ENCODE measurements at places on chromosomes 3 and 15.
A peak's percentile ranks its signal among the peaks of the same experiment; 100 is the strongest.

DNA sequence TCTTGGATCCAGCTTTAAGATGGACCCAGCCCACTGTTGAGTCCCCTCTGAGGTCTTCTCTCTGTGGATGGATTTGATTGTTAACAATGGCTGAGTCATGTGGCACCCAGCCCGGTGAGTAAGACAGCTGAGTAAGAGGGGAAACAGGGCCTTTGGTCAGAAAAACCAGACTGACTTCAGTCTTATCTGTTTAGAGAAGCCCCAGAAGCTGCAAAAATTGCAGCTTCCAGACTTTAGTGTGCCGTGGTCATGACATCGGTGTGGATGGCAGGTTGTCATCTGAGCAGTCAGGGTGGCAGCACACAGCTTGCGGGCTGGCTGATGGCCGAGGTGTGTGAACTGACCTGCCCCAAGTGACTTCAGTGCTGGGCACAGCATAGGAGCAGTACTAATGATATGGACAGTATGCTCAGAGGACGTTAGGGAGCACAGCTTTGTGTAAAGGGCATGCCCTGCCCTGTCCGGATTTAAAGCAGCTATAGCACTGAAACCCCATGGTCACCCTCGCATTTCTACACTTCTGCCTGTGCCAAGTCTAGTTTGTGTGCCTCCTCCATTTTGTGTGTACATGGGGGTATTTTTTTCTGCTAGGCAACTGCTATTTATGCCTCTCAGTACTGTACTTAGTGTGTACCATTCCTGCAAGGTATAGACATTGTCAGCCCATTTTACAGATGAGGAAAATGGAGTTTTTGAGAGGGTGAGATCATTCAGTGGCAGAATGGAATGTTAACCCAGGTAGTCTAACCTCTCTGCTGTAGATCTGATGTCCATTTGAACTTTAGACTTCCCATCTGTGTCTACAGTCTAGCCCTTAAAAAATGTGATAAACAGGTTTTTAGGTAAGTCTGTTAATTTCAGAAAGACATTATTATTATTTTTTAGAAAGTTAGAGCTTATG, 44.4 kb downstream of the FLNB start:
- no peak for DNase-seq

- no peak for DNase-seq
These were observed 114.3 kb downstream of the TGFBR2 start for GRCh38 chr3:30720586-30721313.

GRCh38 chr3:23837691-23838090, 31.9 kb downstream of the UBE2E1 start:
- no peak for DNase-seq

DNA sequence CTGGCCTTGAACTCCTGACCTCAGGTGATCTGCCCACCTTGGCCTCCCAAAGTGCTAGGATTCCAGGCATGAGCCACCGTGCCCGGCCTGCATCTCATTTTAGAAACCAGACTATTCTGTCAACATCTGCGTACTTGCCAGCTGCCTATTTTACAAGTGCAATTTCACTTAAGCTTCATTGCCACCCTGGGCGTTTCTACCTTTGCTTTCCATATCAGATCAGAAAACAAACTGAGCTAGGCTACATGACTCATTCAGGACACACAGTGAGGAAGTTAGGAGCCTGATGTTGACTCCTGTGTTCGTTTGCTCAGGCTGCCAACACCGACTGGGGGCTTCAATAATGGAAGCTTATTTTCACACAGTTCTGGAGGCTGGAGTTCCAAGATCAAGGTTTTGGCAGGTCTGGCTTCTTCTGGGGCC, 42.3 kb upstream of the KLHL25 start:
- peak; percentile 44 for DNase-seq

GRCh38 chr3:172516318-172517214, 6.7 kb downstream of the TNFSF10 start:
- no peak for DNase-seq

GRCh38 chr3:51031666-51032065, 353.4 kb upstream of the MANF start:
- no peak for DNase-seq

DNA sequence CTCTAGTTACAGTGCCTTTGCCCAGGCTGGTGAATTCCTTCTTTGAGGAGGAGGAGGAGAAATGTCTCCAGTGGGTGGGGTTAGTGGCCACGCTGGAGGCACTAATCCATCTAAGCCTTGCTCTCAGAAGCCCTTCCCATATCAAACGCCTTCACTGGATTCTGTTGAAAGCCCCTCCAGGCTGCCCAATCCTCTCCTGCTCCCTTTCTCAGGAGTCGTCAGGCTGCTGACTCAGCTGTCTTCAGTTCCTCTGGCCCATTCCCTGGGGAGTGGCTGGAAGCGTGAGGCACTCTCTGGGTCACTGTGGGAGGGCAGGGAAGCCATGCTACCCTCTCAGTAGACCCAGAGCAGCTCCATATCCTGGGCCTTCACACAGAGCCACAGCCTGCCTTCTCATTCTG, 2.7 kb downstream of the AP2M1 start:
- DNase-seq: no peak

DNA sequence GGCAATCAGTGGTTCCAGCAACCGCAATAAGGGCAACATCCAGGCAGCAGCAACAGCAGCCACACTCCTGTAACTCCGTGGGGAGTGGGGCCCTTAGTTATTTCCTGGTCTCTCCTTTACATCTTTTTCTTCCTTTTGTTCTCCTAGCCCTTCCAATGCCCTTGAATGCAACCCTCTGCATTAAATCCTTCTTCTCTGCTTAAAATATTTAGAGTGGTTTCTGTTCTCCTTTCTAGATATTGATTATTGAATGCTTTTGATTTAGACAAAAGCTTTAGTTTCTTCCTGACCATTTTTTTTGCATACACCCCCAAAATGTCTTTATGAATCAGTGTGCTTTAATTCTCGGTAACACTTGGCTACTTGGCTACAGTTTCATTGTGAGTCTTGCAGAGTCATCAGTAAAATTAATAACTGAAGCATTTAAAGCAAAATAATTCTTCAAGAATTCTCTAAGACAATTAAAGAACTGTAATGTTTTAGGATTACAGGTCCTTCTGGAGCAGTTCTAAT, 586.1 kb downstream of the MECOM start:
- DNase-seq: no peak

- no peak for DNase-seq
These were observed 22.2 kb downstream of the UACA start for GRCh38 chr15:70741107-70741531.

GRCh38 chr15:48266024-48266689, 60.1 kb downstream of the SLC12A1 start:
- DNase-seq: no peak

DNA sequence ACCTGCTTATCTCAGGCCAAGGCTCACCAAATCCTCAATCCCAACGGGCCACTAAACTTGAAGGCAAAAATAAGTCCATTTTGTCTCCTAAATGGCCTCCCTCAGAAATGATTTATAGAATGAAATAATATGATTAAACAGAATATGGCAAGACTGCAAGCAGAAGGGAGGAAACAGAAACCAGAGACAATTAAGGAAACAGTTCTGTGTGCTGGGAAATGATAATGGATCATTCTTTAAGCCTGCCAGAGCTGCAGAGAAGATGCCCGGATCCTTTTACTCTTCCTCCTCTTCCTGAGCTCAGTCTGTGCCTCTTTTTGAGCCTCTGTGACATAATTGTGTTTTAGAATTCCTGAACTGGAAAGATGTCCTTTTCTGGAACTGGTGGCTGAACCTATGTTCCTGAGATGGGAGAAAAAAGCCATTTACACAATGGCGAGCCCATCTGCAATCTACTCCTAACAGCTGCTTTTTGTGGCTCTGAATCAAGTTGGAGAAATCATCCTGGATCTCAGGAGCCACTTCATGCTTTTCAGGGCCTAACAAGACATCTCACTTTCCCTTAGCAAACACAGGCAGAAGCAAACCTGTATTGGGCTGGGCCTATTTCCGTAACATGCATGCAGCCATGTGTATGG, 2.8 kb upstream of the ABHD2 start:
- no peak for DNase-seq

GRCh38 chr3:63089007-63089750, 188.9 kb upstream of the SYNPR start:
- DNase-seq: no peak

GRCh38 chr3:48999085-48999858, 7.9 kb upstream of the WDR6 start:
- no peak for DNase-seq

DNA sequence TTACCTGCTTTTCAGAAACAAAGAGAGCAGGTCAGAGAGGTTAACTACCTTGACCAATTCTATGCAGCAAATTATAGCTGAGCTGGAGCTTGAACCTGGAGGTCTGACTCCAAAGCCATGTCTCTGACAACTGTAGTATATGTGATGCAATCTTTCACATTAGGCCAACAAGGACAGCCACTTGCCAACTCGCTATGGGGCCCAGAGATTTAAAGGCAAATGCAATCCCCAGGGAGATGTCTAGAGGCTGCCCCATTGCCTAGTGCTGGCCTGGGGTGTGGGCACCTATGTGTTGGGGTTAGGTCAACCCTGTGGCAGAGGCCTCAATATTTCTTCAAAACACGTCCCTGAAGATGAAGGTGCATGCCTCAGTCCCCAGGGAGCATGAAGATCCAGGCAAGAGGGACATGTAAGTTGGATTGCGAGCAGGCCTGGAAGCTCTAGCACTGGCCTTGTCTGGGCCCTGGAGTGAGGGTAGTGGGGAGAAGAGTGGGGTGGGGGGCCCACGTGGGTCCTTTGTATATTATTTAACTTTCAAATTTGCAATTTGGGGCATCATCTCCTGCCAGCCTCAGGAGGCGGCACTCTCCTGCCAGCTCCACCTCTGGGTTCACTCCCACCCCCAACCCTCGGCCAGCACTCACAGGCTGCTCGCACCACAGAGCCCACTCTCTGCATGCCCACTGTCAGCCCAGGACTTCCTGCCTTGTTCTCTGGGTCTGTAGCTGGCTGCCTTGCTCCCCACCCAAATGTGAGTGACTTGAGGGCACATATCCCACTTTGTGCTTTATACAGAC, 64.3 kb downstream of the SLC12A8 start:
- no peak for DNase-seq

GRCh38 chr3:132346841-132347736, 29.9 kb downstream of the ACP3 start:
- peak; percentile 7 for DNase-seq

DNA sequence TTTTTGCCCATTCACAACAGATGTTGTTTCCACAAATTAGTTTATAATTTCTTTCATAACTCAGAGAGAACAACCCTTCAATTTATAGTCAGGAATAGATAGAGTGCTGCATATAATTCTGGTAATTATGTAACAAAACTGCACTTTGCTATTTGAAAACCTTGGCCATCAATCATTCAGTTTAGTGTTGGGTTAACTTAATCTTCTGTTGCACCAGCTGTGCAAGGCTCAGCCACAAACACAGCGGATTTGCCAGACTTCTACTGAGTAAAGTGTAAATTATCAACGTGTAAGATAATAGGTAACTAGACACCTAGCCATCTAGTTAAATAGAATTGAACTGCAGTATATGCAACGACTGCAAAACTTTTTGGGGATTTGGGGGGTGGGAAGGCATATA, 1064.3 kb upstream of the EPHA6 start:
- DNase-seq: peak; percentile 90

DNA sequence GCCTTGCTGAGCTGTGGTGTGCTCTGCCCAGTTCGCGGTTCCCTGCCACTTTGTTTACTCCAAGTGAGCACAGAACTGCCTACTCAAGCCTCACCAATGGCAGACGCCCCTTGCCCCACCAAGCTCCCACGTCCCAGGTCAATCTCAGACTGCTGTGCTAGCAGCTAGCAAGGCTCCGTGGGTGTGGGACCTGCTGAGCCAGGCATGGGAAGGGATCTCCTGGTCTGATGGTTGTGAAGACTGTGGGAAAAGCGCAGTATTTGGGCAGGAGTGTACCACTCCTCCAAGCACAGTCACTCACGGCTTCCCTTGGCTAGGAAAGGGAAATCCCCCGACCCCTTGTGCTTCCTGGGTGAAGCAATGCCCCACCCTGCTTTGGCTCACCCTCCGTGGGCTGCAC, 45.0 kb downstream of the SLC12A6 start:
- no peak for DNase-seq

- no peak for DNase-seq
These were observed 63.0 kb downstream of the ARHGAP31 start for GRCh38 chr3:119357190-119357589.

GRCh38 chr3:192489579-192489978, 237.8 kb downstream of the FGF12 start:
- DNase-seq: no peak

DNA sequence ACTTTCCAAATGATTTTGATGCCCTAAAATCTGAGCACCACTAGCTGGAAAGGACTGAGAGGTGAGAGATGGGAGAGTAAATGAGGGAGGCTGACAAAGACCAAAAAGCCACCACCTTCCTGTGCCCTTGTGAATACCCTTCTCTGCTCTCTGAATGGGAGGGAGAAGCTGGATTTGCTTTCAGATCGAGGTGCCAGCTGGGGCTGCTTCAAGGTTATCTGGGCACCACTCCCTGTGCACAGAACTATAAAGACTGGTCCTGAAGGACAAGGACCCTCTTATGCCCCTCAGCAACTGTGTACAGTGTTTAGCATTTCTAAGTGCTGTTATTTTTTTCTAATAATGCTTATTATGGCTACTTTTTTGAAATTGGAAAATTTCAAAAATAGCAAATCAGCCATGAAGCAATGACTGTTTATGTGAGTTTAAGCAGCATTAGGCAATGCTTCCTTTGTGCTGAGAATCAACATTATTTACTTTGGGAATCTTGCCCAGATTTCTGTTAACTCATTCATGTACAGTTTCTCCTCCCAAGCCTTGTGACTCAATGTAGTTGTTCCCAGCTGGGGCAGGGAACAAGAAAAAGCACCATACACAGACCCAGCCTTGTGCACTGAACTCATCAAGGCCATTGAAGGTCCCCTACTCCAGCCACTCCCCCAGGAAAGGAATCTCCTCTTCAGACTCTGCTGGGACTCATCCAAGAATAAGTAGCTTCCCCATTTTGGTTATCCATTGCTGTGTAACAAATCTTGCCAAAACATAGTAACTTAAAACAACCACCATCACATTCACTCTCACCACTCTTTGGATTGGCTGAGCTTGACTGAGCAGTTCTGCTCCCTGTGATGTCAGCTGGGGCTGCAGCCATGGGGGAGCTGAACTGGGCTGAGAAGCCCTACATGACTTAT, 37.3 kb upstream of the CDV3 start:
- peak; percentile 31 for DNase-seq

GRCh38 chr3:129738172-129738571, 131.7 kb upstream of the PLXND1 start:
- no peak for DNase-seq

- DNase-seq: no peak
These were observed 29.8 kb upstream of the EPHB3 start for GRCh38 chr3:184531626-184532280.

DNA sequence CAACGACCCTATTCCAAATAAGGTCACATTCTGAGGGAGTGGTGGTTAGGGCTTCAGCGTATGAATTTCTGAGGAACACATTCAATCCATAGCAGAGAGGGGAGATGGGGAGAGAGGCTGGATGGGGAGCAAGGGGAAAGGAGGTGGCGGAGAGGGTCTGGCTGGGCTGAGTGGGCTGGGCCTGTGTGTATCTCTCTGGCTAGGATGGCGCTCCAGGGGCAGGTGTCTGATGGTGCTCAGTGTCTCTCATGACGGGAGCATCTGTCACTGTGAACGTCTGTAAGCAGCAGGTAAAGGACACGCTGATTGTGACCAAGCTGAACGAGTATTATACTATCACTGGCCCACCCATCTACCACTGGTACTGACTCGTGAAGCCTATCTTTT, 159.6 kb downstream of the XXYLT1 start:
- DNase-seq: no peak

Measured in NCI-H2081 (cell line).